ENCODE measurements at places on chromosomes 5 and 9.

DNA sequence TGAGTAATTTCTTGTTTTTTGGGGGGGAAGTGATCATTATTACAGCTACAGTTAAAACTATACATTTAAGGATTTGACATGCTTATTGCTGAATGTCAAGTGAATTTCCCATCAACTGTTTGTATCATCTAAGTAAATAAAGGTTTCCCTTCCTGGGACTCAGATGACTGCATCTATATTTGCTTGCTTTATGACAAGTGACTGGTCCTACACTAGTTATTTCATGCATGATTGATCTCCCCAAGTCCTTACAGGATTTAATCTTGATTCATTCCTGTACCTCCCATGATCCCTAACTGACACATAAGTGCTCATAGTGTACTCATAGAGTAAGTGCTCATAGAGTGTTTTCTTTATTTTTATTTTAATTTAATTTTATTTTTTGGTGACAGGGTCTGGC lies 2.8 kb downstream of the TXNDC8 start:
- no peak for DNase-seq

- DNase-seq: no peak
Observed at GRCh38 chr5:29061381-29061780, 2023.0 kb upstream of the CDH9 start.

DNA sequence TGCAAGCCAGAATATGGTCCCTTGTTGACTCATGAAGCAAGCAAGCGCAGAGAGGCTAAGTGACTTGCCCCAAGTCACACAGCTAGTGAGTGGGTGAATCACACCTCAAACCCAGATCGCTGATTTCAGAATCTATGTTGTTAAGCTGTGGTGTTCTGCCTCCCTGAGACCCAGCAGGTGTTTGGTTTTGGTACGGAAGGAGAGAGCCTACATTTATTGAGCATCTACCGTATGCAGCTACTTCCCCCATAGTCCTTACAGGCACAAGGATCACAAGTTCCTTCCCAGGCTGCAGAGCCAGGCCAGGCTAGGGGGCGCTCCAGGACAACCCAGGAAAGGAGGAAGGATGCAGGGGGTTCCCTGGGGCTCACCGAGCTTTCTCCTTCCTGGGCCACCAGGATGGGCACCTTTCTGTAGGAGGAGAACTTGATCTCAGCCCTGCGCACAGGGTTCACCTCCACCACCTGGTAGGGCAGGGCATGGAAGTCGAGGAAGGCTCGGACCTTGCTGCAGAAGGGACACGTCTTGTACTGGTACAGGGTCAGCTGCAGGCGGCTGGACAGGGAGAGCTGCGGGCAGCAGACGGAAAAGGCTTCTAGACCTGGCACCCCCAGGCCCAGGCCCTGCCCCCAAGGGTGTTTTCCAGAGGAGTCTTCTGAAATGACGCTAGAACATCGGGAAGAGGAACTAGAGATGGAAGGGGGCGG lies 2.5 kb downstream of the PTGES2 start:
- DNase-seq: no peak

DNA sequence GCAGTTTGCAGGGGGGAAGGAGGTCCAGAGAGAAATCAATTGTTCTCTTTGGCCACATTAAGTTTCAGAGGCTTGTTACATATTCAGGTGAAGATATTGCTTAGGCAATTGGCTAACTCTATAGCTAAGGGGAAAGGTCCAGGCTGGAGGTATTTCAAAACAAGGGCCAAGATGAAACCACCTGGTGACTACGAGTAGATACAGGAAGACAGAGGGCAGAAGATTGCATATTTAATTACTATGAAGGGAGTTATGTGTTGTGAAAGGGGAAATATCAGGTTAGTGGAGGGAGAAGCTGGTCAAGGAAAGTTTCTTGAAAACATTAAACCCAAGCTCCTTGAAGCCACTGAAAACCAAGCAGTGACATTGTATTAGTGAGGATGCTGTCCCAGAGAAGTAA lies 1.9 kb upstream of the RAD23B start:
- DNase-seq: no peak

GRCh38 chr9:27043176-27043575 lies 37.7 kb upstream of the LRRC19 start:
- no peak for DNase-seq

DNA sequence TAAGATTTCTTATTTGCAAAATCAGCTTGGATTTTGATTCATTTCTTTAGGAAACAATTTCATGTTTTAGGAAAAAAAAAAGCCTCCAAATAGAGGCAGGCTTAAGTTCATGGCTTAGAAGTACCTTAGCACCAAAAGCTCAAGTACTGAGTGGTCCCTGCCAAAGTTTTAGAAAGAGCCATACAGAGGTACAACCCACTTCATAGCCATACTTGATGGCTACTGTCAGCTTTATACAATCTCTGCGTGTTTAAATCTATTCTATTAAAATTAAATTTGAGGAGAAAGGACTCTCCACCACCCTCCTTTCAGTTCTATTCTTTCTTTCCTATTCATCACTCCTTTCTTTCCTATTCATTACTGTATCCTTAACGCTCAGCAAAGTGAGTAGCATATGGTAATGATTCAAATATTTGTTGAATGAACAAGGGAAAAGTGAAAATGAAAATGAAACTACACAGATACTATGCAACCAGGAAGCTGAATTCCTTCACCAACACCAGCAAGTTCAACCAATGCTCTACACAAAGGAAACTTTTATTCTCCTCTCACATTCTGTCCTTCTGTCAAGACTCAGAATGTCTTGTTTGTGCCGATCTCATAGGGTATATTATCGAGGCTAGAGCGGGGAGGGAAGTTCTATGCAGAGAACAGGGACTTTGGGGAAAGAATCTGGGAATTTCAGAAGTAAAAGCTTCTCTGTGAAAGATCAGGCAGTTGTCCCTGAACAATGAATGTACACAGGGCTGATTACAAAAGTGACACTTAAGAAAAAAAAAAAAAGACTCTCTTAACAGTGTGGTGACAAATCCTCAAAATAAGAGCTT lies 138.6 kb upstream of the SPEF2 start:
- DNase-seq: no peak

DNA sequence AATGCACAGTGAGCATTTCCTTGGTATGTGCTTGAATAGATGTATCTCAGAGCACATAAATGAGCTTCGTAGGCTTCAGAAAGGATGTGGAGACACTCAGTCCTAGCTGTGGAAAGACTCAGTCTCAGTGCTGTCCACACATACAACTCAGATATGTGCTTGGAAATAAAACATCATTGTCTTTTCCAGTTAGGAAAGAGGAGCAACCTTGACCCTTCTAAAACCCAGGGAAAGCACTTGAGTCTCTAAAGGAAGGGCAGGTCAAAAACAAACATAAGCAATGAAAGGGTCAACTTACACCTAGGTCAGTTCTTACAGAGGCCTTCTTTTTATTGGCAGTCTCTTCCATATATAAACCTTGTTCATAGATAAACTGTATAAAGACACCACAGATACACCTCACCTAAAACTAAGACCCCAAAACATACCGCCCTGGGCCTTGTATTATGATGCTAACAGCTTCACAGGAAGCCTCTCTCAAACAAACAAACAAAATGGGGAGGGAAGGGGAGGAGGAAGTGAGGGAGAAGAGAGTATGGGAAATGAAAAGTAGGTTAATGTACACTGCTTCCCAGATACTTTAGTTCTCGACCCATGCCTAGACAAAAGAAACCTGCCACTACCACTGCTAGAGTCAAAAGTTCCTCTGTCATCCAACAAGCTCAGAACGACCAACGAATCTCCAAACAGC lies 114.4 kb downstream of the UBAP2 start:
- DNase-seq: no peak

GRCh38 chr5:61308712-61309111 lies 23.3 kb upstream of the ZSWIM6 start:
- DNase-seq: no peak

DNA sequence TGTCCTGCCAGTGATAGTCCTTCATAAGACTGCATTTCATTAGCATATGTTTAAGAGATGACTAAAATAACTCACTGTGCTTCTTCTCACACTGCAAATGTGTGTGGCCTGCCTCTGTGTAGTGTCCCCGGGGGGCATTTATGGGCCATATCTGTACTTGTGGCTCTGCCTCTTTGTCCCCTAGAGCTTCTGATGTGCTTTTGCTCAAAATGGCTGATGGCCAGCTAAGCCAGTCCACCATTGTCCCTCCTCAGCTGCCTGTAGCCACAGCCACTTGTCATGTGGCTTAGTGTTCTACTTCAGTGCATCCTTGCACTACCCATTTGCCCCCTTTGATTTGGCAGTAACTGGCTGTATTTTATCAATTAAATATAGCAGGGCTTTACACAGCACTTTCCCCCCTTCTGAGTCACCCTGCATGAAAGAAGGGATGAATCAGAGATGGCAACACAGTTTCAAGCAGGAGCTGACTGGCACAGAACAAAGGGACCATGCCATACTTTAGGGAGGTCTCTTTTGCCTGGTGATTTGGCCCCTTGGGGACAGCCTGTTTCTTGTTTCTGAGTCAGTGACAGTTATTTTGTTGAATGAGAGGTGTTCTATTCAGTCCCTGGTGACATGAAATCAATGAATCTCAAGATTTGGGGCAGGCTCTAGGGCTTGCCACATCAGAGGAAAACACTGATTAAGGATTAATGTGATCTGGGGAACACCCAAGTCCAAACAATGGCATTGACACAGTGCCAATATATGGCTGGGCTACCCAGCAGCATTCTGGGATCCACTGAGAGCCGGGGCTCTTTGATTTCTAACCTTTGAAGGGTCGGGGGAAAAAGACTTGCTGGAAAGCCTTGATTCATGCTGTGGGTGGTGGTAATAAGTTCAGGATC lies 245.5 kb downstream of the SMARCA2 start:
- no peak for DNase-seq

DNA sequence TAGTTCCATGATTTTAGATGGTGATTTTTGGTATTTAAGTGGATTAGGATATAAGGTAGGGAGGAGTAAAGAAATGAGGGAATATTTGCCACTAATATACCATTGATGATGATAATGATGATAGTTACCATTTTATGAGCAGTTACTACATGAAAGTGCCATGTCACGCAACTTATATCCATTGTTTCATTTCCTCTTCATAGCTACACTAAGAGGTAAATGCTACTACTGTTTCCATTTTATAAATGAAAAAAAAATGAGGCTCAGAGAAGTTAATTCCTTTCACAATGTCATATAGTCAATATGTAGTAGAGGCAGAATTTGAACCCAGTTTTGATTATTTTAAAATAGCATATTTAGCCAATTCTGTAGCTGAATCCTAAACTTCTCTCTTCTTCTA lies 112.2 kb upstream of the ADRA1B start:
- no peak for DNase-seq

DNA sequence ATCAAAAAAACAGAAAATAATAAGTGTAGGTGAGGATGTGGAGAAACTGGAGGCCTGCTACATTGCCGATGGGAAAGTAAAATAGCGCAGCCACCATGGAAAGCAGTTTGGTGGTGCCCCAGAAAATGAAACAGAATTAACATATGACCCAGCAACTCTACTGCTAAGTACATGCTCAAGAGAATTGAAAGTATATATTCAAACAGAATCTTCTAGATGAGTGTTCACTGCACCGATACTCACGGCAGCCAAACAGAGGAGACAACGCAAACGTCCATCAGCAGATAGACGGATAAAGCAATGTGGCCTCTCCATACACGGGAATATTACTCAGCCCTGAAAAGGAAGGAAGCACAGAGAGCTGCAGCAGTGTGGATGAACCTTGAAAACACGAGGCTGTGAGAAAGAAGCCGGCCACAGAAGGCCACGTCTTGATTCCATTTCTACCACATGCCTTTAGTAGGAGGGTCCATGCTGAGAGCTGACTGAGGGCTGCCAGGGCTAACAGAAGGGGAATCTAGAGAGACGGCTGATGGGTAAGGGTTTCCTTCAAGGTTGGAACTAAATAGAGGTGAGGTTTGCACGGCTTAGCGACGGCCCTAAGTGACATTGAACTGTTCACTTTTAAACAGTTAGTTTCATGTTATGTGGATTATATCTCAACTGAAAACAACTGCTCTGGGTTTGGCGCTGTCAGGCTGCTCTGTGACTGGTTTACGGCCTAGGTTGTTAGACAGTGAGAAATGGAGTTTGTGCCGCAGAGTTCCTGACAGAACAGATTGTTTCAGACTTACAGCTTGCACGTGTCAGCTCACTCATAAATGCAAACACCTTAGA lies 29.8 kb downstream of the AHRR start:
- DNase-seq: no peak

DNA sequence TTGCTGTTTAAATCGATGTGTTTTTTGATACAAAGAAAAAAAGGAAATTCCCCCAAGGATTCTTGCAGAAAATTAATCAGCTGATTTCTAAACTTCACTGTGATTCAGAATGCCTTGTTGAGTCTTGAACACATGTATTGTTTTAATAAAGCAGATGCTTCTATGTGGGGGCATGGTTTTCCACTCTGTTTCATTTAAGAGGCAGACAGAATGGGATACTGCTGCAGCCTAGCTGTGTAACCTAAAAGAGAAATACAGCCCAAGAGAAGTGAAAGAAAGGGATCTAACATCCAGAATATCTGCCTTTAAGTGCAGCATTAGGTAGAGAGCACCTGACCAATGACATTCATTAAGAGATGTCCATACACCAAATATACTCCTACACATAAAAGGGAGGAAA lies 365.1 kb upstream of the CCNH start:
- no peak for DNase-seq

GRCh38 chr5:96440185-96440538 lies 7.1 kb upstream of the PCSK1 start:
- no peak for DNase-seq

DNA sequence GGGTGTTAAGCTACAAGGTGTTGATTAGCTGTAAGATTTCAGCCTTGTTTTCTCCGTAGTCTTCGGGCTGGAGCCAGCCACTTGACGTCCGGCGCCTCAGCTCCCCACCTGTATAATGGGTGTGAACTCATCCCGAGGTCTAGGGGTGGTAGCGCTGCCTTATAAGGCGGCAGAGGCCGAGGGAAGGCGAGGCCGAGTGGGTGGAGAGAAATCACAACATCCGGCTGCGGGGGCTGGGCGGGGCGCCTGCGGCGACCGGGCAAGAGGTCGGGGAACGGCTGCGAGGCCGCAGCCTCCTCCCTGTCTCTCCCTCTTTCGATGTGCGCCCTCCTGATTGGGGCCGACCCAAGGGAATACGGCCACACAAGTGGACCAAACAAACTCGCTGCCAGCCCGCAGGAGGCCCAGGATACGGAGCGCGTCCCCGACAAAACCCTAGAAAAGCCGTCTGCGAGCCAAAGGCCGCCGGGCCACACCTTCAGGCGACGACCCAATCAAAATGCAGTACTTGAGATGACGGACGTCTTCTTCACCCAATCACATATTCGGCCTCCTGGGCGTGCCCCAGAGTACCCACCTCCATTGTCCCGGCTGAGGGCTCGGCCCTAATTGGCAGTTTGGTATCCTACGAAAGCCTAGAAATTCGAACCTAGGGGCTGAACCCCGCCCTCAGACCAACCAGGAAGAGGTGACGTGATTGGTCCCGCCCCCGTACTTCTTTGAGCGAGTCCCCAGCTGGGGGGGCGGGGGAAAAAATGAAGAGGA lies 493 bp upstream of the GRK6 start:
- DNase-seq: peak; percentile 100

DNA sequence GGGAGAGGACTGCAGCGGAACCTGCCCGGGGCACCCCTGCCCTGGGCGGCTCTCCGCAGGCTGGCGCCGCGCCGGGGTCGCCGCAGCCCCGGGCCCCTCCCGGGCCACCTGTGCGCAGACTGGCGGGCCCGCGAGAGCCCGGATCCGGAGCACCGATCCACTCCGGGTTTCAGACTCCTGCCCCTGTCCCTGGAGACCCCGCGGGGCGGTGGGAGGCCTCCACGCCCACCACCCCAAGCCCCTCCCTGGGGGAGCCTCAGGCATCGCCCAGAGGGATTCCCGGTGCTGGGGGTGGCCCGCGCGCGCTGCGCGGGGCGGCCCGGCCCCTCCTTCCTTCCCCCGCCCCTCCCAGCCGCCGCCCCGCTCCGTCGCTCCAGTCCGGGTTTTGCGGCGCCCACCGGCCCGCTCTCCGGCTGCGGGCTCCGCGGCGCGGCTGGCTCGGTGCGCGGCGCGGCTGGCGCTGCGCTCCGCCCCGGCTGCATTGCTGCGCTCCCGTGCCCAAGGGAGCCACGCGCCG lies at the start of gene UNC5A:
Gene UNC5A (plus strand): TSS at position 479 of the 517 bp plus-strand sequence. CDS start 192 bp downstream, outside the sequence.
- no peak for DNase-seq
